Endothelial cell (in vitro differentiated cells): ENCODE measurements at places on chromosomes 6 and 20. TPM values are rescaled to one million over a fixed set of nuclear protein-coding genes. Genes with fewer than 3 reads are reported as not detected.

CAP2 gene
- total RNA-seq = 4.4 TPM

TNF gene
- total RNA-seq = not detected

B4GALT5 gene
- total RNA-seq = 115 TPM

SAYSD1 gene
- total RNA-seq = 10.8 TPM

AKAP12 gene
- 70.1 TPM for total RNA-seq

GRCh38 chr6:155162682-155163081 is 101.1 kb upstream of the CLDN20 start:
- no peak overlapping the region for H3K27ac ChIP-seq
- peaks cover 4% of the 10 kb centered on the region for H3K36me3 ChIP-seq
- H3K27me3 ChIP-seq = peaks cover 2% of the 10 kb centered on the region
- H3K4me1 ChIP-seq = peaks cover 15% of the 10 kb centered on the region
- no peak for DNase-seq

DNA sequence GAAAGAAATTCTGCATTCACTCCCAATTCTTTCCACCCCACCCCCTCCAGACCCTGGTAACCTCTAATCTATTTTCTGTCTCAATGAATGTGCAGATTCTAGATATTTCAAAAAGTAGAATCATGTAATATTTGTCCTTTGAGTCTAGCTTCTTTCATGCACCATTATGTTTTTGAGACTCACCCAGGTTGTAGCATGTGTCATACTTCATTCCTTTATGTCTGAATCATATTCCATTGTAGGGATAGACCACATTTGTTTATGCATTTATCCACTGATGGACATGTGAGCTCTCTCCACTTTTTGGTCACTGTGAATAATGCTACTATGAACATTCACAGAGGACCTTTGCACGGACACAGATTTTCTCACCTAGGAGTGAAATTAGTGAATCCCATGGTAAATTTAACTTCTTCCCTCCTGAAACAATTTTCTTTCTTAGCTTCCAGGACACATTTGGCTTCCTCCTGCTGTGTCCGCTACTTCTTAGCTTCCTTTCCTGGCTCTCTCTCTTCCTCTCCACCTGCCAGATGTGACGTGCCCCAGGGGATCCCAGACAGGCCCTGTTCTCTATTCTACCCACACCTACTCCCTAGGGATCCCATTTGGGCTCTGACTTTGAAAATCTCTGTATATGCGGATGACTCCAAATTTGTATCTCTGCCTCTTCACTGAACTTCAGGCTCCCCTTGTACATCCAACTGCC is 24.1 kb upstream of the ARFGEF2 start:
- DNase-seq = no peak
- no peaks in the 10 kb centered on the region for H3K36me3 ChIP-seq
- peaks cover 7% of the 10 kb centered on the region for H3K27me3 ChIP-seq

SEMG1 gene
- not detected for total RNA-seq

CBLN4 gene
- total RNA-seq = not detected

GRCh38 chr6:5759571-5759970 is 247.2 kb downstream of the NRN1 start:
- peaks cover 4% of the 10 kb centered on the region for H3K4me1 ChIP-seq
- peaks cover 4% of the 10 kb centered on the region for H3K27me3 ChIP-seq
- no peak overlapping the region for H3K4me3 ChIP-seq
- peaks cover 12% of the 10 kb centered on the region for H3K36me3 ChIP-seq
- H3K27ac ChIP-seq = no peak overlapping the region
- no peak for DNase-seq

KHDC1 gene
- 2.6 TPM for total RNA-seq

DNA sequence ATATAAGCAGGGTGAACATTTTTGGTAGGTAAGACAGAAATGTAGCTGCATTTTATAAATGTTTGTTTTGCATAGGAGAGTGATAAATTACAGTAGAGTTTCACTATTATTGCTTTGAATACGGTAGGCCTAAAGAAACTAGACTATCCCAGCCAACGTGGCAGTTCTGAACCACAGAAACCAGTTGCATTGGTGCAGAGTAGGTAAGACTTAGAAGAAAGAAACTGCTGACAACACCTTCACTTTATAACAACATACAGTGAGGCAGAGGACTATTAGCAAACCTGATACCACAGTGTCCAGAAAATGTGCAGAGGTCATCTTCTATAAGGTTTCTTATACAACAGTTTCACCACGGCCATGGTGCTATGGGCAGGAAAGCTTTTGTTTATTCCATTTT is 566.1 kb downstream of the KIF16B start:
- no peaks in the 10 kb centered on the region for H3K4me1 ChIP-seq
- no peak overlapping the region for H3K4me3 ChIP-seq
- no peaks in the 10 kb centered on the region for H3K36me3 ChIP-seq
- DNase-seq = no peak

DNA sequence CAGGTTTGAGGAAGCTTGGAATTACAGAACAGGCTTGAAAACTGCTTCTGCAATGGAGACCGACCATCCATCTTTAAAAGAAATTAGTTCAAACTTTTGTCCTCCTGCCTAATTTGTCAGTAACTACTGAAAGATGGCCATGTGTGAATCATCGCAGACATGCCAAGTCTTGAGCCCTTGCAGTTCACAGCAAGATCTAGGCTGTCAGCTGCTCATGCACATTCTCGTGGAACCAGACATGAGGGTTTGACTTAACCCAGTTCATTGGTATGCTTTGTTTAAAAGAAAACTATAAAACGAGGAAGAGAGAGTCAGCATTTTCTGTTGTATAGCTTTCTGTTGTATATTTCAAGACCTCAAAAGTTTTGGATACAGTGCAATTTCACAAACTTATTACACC is 74.0 kb upstream of the SAMD5 start:
- peaks cover 4% of the 10 kb centered on the region for H3K27me3 ChIP-seq
- H3K4me1 ChIP-seq = peaks cover 24% of the 10 kb centered on the region
- H3K27ac ChIP-seq = no peak overlapping the region
- no peaks in the 10 kb centered on the region for H3K36me3 ChIP-seq
- no peak overlapping the region for H3K4me3 ChIP-seq

GRCh38 chr20:63568170-63568981 is 5.7 kb downstream of the HELZ2 start:
- H3K27ac ChIP-seq = no peak overlapping the region
- no peak overlapping the region for H3K4me3 ChIP-seq
- no peak for DNase-seq
- H3K36me3 ChIP-seq = no peaks in the 10 kb centered on the region
- H3K27me3 ChIP-seq = peaks cover 3% of the 10 kb centered on the region
- H3K4me1 ChIP-seq = no peaks in the 10 kb centered on the region

- no peaks in the 10 kb centered on the region for H3K4me1 ChIP-seq
- H3K27me3 ChIP-seq = peaks cover 3% of the 10 kb centered on the region
- H3K4me3 ChIP-seq = no peak overlapping the region
Measured at GRCh38 chr6:16388488-16388887, 150.1 kb downstream of the GMPR start.

DNA sequence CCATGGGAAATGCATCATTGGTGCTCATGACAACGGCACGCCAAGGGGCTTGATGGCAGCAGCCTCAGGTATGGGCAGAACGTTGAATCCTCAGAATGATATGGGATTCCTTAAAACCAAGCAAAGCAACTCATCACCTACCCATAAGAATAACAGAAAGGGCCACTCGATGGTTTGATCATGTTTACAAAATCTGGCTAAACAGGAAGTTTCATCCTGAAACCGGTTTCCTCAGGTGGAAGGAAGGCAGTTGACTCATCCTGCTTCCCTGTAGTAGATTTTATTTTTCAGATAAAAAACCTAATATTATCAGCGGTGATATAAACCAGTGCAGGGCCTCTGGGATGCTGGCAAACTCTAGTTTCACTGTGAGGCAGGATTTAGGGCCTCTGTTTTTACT is 136.9 kb upstream of the AGPAT4 start:
- peaks cover 10% of the 10 kb centered on the region for H3K4me1 ChIP-seq
- peaks cover 6% of the 10 kb centered on the region for H3K27me3 ChIP-seq
- no peaks in the 10 kb centered on the region for H3K36me3 ChIP-seq
- no peak for DNase-seq

- no peak overlapping the region for H3K4me3 ChIP-seq
- no peaks in the 10 kb centered on the region for H3K4me1 ChIP-seq
- DNase-seq = no peak
- H3K27me3 ChIP-seq = peaks cover 9% of the 10 kb centered on the region
Measured at GRCh38 chr6:29815118-29815750, 12.4 kb upstream of the HLA-G start.

GRCh38 chr20:62539198-62540045 is 63.6 kb upstream of the GATA5 start:
- H3K27me3 ChIP-seq = peaks cover 2% of the 10 kb centered on the region
- H3K27ac ChIP-seq = no peak overlapping the region
- H3K4me3 ChIP-seq = no peak overlapping the region
- H3K4me1 ChIP-seq = no peaks in the 10 kb centered on the region
- no peaks in the 10 kb centered on the region for H3K36me3 ChIP-seq
- no peak for DNase-seq

DNA sequence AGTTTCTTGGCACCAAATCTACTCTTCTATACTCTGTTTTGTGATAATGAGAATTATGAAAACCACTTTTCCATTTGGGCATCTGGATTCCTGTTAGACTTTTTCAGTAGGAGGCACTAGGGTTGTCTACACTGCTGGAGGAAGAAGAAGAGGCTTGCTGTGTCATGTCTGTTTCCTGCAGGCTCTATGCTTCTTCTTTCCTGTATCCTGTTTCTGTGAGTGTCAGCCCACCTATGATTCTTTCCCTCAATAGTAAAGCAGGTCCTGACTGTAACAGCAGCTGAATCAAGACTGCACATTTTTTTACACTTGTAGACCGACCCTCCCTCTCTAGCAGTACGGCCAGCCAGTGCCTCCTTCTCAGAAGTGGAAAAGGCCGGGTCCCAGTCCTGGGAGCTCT is 603.9 kb downstream of the HDGFL1 start:
- peaks cover 29% of the 10 kb centered on the region for H3K4me1 ChIP-seq
- peak; percentile 25 for DNase-seq
- H3K27me3 ChIP-seq = no peaks in the 10 kb centered on the region

SCRT2 gene
- not detected for total RNA-seq

GRCh38 chr20:61722146-61722678 is 343.5 kb downstream of the TAF4 start:
- no peak overlapping the region for H3K27ac ChIP-seq
- no peak overlapping the region for H3K4me3 ChIP-seq
- peaks cover 2% of the 10 kb centered on the region for H3K27me3 ChIP-seq
- no peak for DNase-seq
- H3K36me3 ChIP-seq = no peaks in the 10 kb centered on the region

DNA sequence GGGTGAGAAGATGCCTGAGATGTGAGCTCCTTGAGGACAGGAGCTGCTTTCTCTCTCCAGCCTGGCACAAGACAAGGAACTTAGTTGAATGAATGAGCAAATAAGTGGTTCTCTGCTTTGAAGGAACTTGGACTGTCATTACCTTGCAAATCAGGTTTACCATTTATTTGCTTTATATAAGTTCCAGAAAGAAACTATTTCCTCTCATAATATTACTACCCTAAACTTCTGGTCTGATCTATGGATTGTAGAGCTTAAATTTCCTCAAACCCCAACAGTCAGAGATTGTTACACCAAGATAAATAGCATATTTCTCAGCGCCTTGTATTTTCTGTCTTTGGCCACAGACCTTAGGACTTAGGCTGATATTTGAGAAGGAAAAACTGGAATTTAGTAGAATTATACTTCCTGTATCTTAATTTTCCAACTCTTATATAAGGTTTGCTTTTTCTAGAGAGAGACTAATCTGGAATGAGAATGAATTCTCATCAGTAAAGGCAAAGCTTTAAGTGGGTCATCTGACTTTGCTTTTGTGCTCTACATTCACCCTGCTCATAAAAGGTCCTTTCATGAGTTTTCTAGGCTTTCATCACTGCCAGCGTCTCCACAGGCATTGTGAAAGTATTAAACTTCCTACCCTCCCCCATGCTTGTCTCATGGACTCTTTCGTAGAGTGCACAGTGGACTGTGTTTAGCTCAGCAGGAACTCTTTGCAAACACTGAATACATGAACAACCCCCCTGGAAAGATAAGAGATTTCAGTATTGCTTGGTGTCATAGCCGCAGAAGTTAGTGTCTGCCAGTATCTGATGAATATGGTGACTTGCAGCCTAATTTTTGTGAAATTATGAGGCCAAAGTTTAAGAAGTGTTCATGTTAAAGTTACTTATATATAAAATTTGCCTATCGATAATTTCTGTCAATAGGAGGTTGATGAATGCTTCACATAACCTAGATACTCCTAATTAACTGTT is 74.0 kb downstream of the PTPRA start:
- no peak overlapping the region for H3K4me3 ChIP-seq
- no peak for DNase-seq
- peaks cover 7% of the 10 kb centered on the region for H3K36me3 ChIP-seq
- peak overlapping the region; percentile 20 for H3K27ac ChIP-seq
- peaks cover 7% of the 10 kb centered on the region for H3K4me1 ChIP-seq

CDH26 gene
- 5.4 TPM for total RNA-seq

DNA sequence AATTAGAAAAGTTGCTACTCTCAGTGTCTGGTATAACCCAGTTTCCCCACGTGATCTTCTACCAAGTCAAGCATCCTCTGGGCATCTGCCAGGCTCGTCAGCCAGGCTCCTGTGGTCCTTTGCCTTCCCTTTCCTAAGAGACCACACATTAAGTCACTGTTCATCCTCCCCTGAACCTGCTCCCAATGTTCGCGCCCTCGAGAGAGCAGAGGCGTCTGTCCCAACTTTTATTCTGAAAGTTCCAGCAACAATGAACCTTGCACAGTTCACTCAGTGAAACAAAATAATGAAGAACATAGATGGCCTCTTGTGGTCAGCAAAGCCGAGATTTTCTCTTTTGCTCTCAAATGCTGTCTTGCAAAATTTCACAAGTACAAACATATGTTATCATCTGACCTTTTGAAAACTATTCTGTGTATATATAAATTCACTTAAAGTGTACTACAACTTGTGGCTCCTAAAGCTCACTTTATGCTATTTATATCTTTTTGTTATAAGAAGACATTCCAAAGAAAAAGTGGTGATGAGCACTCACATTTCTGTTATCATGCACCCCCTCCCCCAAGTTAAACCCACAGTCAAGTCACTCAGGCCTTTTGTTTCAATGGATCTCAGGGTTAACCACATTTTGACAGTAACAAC is 39.2 kb upstream of the NHSL1 start:
- no peaks in the 10 kb centered on the region for H3K27me3 ChIP-seq
- H3K4me3 ChIP-seq = no peak overlapping the region
- H3K27ac ChIP-seq = peak overlapping the region; percentile 49
- H3K4me1 ChIP-seq = peaks cover 55% of the 10 kb centered on the region
- H3K36me3 ChIP-seq = peaks cover 10% of the 10 kb centered on the region

CNR1 gene
- total RNA-seq = 2.0 TPM

FOXC1 gene
- 112 TPM for total RNA-seq

DNA sequence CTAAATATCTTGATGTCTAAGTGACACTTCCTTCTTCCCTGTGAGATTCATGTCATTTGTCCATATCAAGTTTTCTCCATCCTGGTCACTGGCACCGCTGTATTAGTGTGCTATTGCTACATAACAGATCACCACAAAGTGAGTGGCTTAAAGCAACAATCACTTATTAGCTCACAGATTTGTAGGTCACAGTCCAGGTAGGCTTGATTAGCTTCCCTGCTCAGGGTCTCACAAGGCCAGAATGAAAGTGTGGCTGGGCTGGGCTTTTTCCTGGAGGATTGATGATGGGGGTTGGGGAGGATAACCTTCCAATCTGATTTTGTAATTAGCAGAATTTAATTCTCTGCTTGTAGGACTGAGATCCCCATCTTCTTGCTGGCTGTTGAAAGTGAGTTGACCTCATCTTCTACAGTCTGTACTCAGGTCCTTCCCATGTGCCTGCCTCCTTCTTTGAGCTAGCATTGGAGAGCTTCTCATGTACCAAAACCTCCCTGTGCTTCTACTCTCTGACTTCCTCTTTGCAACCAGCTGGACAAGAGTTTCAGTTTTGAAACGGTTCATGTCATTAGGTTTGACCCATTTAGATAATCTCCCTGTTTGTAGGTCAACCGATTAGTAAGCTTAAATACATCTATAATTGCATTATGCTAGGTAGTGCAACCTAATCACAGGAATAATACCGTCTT is 152.4 kb upstream of the MAN1A1 start:
- DNase-seq = no peak
- no peaks in the 10 kb centered on the region for H3K36me3 ChIP-seq
- H3K4me3 ChIP-seq = no peak overlapping the region
- H3K27me3 ChIP-seq = no peaks in the 10 kb centered on the region
- H3K4me1 ChIP-seq = peaks cover 6% of the 10 kb centered on the region
- H3K27ac ChIP-seq = no peak overlapping the region
